ENCODE measurements at places on chromosomes 3 and 15.

- DNase-seq, result no peak
Measured at GRCh38 chr3:29441422-29441821, 160.6 kb downstream of the RBMS3 start.

GRCh38 chr3:71582612-71583565 is 639 bp downstream of the FOXP1 start:
- DNase-seq, result peak; percentile 38

DNA sequence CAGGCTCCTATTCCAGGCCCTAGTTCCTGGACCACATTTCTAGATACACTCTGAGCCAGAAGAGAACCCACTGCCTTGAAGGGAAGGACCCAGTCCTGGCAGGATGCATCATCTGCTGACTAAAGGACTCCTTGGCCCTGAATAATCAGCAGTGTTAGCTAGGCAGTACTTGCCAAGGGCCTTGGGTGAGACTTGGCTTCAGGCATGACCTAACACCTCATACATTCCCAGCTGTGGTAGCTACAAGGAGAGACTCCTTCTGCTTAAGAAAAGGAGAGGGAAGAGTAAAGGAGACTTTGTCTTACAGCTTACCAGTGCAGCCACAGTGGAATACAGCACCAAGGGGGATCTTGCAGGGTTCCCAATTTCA is 26.4 kb downstream of the PEAK1 start:
- DNase-seq, result no peak

DNA sequence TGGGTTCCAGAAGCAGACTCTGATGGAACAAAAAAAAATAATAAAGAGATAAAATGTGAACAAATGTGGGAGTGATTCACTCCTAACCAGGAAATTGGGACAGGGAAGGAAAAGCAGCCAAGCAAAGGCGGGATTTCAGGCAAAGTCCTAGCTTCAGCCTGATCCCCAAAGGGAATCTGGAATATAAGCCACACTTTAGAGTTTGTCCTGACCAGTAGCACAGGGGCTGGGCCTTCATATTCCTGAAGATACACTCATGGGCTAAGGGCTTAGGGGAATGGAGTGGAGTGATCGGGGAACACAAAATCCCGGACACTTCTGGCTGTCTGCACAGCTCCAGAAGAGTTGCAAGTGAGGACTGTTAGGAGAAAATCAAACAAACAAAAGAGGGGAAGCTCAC is 135.0 kb upstream of the COL8A1 start:
- DNase-seq, result no peak

- DNase-seq, result no peak
Measured at GRCh38 chr15:50046159-50046558, 72.9 kb downstream of the ATP8B4 start.

DNA sequence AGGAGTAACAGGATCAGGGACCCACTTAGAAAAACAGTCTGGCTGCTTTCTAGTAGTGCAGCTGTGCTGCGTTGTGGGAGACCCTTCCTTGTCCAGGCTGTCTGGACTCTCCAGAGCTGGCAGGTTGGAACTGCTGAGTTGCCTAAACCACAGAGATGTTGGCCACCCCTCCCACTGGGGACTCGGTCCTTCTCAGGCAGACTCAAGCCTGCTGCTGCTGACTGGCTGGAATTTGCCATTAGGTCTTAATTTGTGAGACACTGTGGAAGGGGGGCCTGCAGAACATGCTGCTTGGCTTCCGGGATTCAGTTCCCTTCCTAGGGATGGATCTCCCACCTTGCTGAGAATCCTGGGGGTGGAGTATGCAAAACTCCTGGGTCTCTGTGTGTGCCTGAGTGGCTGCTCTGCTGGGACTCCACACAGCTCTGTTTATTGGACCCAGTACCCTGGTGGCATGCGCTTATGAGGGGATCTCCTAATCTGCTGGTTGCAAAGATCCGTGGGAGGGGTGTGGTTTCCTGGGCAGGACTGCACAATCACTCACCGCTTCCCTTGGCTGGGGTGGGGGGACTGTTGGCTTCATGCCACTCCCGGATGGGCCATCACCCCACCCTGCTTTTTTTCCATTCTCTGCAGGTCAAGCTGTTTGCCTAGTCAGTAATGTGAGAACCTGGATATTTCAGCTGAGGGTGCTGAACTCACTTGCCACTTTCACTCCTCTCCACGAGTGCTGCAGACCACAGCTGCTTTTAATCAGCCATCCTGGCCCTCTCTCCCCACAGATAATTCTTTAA is 150.5 kb downstream of the CFAP20DC start:
- DNase-seq, result no peak

DNA sequence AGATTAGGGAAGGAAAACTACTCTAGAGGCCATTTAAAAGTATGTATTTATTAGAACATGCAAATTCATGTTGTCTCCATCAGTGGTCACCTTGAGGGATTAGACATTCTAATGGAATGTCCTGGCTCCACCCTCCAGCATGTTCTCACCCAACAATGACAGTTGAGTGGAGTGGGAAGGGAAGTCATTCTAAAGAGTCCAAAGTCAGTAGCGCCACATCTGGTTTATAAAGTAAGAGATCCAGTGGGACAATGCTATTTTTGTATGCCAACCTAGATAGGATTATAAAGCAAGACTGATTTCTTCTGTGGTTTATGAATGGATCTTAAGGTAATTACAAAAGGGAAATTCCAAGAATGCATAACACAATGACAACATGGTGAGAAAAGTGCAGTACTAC is 33.3 kb downstream of the SLC24A1 start:
- DNase-seq, result no peak

GRCh38 chr15:56524915-56525314 is 60.0 kb upstream of the MNS1 start:
- no peak for DNase-seq

DNA sequence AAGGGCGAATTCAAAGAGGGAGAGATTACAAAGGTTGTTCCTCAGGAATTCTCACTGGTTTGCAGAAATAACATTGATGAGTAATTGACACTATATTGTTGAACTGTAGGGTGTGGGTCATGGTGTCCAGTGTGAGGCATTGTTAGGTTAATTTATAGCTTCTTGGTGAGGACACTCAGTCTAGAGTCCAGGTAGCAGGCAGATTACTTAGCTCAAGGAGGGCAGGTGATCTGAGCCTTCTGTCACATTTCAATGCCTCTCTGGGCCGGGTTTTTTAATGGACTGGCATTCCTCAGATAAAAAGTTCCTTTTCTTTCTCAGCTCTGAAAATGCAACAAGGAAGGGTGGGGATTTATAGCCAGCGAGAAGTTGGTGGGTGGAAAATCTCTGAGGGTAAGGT is 194.2 kb upstream of the PROK2 start:
- no peak for DNase-seq

DNA sequence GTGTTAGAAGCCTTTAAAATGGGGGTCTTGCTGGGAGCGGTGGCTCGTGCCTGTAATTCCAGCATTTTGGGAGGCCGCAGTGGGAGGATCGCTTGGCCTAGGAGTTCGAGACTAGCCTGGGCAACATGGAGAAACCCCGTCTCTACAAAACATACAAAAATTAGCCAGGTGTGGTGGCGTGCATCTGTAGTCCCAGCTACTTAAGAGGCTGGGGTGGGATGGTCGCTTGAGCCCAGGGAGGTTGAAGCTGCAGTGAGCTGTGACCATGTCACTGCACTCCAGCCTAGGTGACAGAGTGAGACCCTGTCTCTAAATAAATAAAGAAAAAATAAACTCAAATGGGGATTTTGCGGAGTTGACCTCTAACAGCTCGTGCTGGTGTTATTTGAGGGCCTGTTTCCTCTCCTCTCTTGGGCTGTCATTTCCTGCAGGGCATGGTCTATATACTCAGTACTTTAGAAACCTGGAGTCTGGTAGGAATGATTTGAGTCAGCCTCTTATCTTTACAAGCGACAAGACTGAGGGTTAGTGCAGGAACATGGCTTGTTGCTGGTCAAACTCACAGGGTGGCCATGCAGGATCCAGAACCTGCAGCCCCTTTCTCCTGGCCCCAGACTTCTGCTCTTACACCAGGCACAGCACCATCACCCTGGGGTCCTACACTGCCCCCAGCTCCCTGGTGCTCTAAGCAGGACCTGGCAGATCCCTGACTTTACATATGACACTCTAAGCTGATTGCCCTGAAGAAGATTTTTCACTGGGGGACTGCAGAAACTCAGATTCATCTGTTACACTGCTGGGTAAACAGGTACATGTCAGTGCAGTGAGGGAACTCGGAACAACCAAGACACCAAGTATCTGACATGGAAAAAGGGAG is 15.1 kb downstream of the EHD4 start:
- no peak for DNase-seq

GRCh38 chr15:40785814-40786213 is 16.0 kb downstream of the C15orf62 start:
- DNase-seq, result no peak

DNA sequence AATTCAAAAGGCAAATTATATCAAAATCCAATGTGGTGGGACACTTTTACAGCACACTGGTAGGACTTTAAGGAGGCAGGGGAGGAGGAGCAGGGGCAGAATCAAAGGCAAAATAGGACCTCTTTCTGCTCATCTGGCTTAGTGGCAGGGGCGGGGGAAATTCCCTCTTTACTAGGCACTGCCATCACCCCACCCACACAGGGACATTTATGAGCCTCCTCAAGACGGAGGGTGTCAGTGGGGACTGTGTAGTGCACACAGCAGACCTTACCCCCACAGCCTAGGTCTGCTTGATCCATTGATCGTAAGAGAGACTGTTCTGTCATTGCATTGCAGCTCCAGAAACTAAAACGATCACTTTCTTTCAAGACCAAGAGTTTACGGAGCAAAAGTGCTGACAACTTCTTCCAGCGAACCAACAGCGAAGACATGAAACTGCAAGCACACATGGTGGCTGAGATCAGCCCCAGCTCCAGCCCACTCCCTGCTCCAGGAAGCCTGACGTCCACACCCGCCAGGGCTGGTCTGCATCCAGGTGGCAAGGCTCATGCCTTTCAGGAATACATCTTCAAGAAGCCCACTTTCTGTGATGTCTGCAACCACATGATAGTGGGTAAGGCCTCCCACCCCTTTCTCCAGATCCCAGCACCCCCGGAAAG is 62.9 kb downstream of the STAC start:
- no peak for DNase-seq

DNA sequence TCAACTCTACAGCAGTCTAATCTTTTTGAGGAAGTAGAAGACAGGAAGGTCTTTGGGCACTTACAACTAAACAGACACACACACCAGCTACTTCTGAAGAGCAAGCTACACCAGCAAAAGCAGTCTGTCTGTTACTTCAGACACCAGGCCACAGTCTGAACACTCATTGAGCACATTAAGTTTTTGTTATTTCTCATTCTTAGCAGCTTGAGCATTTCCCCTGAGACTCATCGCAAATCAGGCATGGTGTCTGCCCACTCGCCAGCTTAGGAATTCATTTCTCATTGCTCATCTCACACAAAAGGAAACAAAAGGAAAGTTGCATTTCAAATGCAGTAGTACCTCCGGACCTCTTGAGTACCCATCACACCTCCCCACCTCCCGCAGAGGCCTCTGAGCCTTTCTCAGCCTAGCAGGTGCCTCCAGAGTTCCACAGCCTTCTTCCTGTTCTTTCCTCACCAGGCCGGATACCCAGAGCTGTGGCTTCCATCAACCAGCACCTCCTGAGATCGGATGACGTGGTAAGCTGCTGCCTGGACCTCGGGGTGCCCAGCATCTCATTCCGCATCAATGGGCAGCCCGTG is 302.0 kb downstream of the RYR3 start:
- no peak for DNase-seq

- DNase-seq, result no peak
Measured at GRCh38 chr15:98226149-98226548, 265.6 kb downstream of the ARRDC4 start.

GRCh38 chr3:169245631-169246030 is 417.9 kb downstream of the MECOM start:
- DNase-seq, result no peak

- no peak for DNase-seq
Measured at GRCh38 chr3:39102504-39103323, 4.7 kb downstream of the GORASP1 start.

DNA sequence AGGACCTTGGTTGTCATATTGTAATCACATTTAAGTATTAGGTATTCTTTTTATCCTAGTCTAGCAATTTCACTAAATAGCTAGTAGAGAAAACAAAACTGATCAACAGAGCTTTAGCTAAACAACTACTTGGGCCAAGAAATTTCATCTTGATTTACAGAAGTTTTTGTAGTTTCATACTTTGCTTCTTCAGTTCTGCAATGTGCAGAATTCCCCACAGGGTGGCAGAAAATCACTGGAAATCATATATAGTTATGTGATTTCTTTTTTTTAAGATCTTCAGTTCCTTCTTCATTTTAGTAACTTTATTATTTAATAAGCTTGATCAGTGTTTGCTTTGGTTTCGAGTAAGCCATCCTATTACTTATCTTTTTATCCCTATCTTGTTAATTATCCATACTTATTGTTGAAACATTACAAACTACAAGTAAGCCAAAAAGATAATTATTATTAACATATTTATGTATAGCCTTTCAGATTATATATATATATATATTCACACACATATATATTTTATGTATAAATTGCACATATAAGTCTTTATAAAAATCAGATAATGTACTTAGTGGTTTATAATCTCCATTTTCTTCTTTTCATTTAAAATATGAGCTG is 2.2 kb upstream of the BNIP2 start:
- DNase-seq, result peak; percentile 24

DNA sequence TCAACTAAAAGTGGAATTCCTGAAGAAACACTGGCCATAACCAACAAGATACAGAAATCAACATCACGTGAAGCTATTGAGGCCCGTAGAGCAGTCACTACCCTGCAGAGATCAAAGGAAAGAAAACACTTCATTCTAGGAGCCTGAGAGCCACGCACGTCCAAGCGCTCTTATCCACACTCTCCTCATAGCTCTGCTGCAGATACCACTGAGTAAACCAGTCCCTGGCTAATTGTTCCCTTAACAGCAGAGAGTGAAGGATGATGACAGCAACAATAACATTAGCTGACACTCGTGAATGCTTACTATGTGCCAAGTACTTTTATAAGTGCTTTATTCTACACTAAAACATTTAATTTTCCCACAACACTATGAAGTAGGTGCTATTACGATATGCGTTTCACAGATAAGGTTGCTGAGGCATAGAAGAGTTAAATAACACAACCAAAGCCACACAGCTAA is 271.0 kb upstream of the GADL1 start:
- DNase-seq, result no peak

DNA sequence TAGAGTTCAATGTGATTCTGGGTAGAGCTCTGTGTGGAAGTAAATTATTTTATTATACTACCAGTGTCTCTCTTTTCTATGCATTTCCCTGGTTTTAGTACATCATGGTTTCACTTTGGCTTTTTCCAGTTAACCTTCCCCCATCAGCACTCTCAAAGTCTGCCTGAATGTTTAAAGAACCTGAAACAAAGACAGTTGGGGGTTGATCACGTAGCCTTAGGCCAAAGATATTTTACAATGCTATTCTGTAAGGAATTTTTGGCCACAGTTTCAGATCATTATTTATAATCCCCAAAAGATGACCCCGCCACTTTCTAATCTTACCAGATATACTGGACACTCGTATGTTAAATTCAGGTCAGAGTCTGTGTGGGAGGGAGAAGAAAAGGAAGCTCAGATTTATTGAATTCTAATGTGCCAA is 156.3 kb upstream of the TMC3 start:
- DNase-seq, result no peak

DNA sequence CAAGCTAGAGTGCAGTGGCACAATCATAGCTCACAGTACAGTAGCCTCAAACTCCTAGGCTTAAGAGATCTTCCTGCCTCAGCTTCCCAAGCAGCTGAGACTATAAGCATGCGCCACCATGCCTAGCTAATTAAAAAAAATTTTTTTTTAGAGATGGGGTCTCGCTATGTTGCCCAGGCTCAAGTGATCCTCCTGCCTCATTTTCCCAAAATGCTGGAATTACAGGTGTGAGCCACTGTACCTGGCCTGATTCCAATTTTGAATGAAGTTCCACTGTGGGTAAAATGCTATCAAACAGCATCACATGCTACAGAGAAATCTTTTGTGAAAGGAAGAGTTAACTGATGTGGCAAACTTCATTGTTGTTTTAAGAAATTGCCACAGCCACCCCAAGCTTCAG is 17.5 kb downstream of the ADPGK start:
- DNase-seq, result no peak
